Activated CD4-positive, alpha-beta T cell treated with anti-CD3 and anti-CD28 coated beads, Interleukin-2, amount 10 ng/mL, durations not matched to agents 7 days and 5 days (primary cell): ENCODE measurements at places on chromosomes 1 and 21. TPM values are rescaled to one million over a fixed set of nuclear protein-coding genes. Genes with fewer than 3 reads are reported as not detected.

Gene WDR64
- total RNA-seq = 0.21 TPM

Gene TIE1
- total RNA-seq = not detected

Gene IVL
- total RNA-seq = not detected

Gene TEX38
- total RNA-seq = not detected

Gene PRDM16
- 2.3 TPM for total RNA-seq

Gene DENND4B
- 180 TPM for total RNA-seq

Gene RASSF5
- 185 TPM for total RNA-seq

Gene CDC14A
- total RNA-seq = 43.3 TPM

Gene PAQR6
- total RNA-seq = 6.2 TPM

Gene KIF2C
- 121 TPM for total RNA-seq

Gene OLIG2
- not detected for total RNA-seq

DNA sequence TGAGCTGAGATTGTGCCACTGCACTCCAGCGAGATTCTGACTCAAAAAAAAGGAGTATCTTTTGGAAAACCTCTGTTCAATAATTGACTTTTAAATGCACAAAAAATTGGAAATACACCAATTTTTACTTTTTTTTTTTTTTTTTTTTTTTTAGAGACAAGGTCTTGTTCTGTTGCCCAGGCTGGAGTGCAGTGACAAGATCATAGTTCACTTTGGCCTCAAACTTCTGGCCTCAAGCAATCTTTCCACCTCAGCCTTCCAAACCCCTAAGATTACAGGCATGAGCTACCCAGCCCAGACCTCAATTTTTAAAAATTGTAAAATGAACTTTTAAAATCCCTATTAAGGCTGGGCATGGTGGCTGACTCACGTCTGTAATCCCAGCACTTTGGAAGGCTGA is 30.8 kb downstream of the NEK2 start:
- no peak for DNase-seq

GRCh38 chr1:162351246-162351842 is 25.3 kb downstream of the SPATA46 start:
- no peak for DNase-seq

DNA sequence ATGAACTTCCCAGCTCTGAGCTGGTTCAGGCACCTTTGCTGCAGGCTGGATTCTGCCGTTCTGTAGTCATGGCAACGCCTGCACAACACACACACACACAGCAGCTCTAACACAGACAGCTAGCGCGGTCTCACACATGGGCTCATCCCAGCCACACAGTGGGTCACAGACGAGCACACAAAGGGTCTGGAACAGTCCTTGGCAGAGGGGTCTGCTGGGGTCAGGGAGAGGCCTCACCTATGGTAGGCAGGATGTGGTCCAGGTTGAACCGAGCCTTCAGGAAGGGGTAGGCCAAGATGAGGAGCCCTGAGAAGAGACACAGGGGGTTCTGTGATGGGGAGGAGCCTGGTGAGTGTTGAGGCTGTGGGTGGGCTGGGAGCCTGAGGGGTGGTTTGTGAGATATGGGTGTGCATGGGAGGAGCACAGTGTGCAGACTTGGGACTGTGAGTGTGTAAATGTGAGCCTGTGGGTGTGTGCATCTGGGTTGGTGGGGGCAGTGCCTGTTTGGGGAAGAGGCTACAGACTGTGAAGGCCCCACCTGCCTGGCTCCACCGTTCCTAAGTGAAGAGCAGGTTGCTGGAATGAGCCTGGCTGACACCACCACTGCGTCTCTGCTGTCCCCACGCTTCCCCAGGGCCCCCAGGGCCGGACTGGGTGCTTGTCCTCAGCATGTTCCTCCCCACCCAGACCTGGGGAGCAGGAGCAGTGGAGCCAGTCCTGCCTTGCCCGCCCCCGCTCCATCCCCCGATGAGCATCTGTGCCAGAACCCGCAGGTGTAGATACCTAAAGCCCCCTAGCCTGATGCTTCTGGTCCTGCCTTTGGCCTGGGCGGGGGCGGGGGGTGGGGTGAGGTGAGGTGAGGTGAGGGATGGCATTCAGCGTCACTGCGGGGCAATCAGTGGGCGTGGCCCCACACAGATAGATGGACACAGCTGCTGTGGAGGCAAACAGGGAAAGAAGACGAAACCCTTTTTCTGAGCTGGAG is 1.5 kb downstream of the KNCN start:
- DNase-seq = peak; percentile 67

GRCh38 chr1:117573386-117574023 is 32.3 kb upstream of the TENT5C start:
- DNase-seq = peak; percentile 19

GRCh38 chr1:11338284-11338924 is 65.4 kb downstream of the UBIAD1 start:
- no peak for DNase-seq

- no peak for DNase-seq
Measured at GRCh38 chr1:10387677-10388386, 11.0 kb upstream of the PGD start.

DNA sequence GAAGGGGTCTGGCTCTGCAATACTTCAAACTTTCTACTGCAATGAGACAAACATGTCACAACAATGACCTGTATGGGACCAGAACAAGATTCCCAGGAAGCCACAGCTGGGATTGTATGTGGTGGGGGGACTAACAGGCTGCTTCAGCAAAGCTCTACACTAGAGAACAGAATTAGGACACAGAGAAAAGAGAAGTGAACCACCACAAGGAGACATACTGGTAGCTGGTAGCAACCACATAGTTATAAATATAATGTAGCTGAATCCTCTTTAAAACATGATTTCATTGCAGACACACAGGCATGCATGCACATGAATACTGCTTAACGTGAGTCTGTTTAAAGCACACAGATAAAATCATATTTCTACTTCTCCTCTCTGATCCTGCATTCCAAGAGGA is 3.5 kb upstream of the ILDR2 start:
- no peak for DNase-seq

- DNase-seq = no peak
Measured at GRCh38 chr1:212229654-212230053, 55.6 kb upstream of the PPP2R5A start.

DNA sequence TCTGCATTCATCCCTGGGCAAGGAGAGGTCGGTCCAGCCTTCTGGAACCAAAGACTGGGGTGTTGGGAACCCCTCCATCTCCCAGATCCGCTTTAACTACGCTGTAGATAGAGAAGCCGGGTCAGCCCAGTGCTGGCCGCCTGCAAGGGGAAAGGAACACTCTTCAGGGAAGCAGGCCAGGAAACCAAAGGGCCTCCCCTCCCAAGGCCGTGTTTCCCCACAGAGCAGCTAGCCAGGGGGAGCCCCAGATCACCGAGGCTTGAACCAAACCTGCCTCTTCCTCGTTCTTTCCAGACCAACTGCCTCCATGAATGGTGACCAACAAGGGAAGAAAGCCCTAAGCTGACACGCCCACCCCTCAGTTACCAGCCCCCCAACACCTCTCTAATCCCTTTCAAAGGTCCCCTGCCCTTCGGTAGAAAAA is 1.2 kb upstream of the CHD5 start:
- DNase-seq = no peak

- no peak for DNase-seq
Measured at GRCh38 chr1:228272831-228273571, 65.2 kb downstream of the OBSCN start.

- DNase-seq = no peak
Measured at GRCh38 chr1:246179401-246179800, 327.7 kb downstream of the SMYD3 start.

GRCh38 chr1:156807627-156808026 is 9.0 kb downstream of the SH2D2A start:
- peak; percentile 46 for DNase-seq

GRCh38 chr1:24865168-24865567 is 64.9 kb downstream of the RUNX3 start:
- DNase-seq = no peak

DNA sequence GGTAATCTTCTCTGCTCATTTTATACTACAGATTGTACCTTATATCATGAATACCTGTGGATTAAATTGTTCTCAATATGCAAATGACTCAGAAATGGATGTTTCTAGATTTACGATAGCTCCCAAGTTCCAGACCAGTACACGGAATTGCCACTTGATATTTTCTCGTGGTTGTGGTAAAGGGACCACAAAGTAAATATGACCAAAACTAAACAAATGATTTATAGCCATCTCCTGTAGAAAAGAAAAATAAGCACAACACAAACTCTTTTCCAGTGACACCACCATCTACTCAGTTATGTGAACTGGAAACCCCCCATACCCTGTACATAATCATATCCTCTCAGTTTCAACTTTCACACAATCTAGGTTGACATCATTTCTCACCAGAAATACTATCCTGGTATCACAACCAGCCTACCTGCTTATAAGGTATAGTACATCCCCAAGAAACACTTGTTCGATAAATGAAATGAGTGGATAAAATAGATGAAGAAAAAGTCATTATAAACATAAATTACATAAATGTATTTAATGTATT is 172.3 kb downstream of the ADGRL4 start:
- no peak for DNase-seq

DNA sequence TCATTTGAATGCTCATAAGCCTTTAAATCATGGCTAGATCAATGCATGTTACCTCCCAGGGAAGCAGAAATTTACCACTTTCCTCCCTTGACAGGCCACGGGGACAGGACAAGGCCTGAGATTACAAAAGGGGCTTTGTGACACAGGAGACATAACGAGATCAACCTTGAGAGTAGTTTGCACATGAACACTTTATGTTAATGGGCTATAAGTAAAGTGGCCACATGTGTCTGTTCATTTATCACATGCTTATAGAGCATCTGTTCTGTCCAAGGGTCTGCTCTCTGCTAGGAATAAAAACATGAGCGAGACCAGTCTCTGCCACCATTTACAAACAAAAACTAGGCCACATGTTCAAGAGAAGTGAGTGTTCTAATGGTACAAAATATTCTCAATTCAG is 144.1 kb upstream of the C8B start:
- DNase-seq = no peak

- no peak for DNase-seq
Measured at GRCh38 chr1:48488721-48489120, 16.7 kb upstream of the SPATA6 start.
